GM12892 (cell line): ENCODE measurements at places on chromosomes 3 and 15.

DNA sequence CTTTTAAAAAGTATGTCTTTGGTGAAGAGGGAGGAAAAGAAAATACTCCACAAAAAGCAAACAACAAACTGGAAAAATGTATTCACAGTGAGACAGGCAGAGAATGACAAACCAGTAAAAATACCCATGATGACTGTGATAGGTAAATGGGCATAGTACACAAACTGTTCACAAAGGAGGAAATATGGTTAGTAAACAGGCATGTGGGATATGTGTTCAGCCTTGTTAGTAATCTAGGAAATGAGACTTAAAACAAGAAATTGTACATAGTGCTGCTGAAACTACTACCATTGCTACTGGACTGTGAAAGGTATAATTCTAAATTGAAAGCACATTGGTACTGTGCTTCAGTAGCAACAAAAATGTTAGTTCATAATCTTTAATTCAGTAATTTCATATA is 50.1 kb downstream of the UBE2E2 start:
- no peak for DNase-seq

- DNase-seq = no peak
Observed at GRCh38 chr3:99506-99905, 97.1 kb upstream of the CHL1 start.

- DNase-seq = no peak
Observed at GRCh38 chr3:86973440-86973839, 17.5 kb downstream of the VGLL3 start.

GRCh38 chr3:180176059-180176458 is 139.3 kb upstream of the PEX5L start:
- DNase-seq = no peak
